ENCODE measurements at places on chromosomes 12 and 14.

- DNase-seq, result no peak
Measured at GRCh38 chr12:131461096-131461495, 249.8 kb upstream of the SFSWAP start.

DNA sequence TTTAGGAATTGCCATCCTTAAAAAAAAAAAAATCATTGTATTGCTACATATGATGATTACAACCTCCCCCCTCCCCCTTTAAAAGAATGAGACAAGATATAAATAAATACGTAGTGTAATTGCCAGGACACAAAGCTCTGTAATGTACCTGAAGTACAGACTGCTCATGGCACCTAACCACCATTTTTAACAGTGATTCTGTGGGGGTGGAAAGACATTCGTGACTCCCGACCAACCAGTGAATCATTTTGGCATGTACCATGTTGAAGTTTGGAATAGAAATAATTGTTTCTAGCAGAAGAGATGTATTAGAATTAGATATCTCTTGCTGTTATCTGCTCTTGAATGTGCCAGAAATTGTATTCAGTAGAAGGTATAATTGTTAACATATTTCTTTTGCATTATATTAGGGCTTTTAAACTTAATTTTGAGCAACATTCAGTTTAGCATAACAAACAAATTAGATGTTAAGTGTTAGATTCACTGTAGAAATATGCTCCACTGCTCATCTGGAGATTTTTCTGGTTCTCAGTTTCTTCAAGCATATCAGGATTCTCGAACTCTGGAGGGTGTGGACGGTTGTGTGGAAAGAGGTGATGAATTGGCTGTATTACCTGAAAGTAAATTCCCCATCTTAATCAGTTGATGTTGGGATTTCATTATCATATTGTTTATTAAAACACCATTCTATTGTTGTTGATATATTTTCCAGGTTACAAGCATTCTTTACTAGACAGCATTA is 31.1 kb downstream of the FRS2 start:
- DNase-seq, result no peak

DNA sequence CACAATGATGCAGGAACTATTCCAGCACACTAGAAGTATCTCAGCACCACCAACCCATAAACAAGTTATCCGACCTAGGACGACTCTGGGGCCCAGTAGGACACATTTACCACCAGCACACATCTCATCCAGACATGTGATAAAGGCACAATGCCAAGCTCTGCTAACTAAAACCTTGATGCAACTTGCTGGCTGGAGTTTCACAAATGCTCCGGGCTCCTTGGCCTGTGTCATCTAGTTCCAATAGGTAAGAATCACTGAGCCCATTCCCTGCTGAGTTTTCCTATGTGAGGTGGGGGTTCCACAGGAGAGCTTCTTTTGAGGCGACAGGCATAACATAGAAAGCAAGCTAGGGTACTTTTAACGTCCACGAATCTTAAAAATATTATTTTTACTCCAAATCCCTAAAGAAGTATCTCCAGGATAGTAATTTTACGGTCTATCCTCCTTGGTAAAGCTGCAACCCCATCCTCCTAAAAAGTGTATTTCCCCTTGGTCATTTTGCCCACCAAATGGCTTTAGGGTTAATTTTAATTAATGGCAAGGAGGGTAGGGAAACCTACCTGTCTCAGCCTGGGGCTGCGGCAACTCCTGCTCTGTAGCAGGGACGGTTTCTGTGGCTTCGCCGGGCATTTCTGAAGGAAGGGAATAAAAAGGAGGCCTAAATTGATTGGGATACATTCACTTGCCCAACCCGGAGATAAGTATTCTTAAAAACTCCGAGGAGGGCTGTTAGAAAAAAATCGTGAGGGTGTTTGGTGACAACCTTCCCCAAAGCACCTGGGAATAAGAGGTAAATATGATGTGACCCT is 1.0 kb downstream of the NACA start:
- DNase-seq, result no peak

DNA sequence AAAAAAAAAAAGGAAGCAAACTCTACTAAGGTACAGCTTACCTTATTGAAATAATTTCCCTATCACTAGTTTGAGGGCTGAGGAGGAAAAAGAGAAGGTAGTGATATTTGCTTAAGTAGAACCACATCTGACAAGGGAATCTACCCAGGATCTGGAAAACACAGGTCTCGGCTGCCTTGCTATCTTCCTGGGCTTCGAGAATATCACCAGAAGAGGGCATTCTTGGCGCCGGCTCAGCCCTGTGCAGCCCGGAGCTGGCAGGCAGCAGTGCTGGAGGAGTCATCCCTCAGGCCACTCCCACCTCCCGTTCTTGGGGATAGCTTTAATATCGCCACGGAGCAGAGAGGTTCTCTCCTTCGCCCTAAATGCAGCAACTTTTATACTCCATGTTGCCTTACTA is 1181.2 kb downstream of the VRK1 start:
- DNase-seq, result peak; percentile 64

- DNase-seq, result no peak
Measured at GRCh38 chr12:104708891-104709290, 249.2 kb downstream of the SLC41A2 start.

GRCh38 chr14:66104486-66104885 is 381.7 kb upstream of the CCDC196 start:
- DNase-seq, result no peak

GRCh38 chr12:109098183-109098604 is 797 bp downstream of the UNG start:
- DNase-seq, result no peak

- DNase-seq, result peak; percentile 26
Measured at GRCh38 chr12:81257947-81258551, 180.2 kb downstream of the ACSS3 start.

DNA sequence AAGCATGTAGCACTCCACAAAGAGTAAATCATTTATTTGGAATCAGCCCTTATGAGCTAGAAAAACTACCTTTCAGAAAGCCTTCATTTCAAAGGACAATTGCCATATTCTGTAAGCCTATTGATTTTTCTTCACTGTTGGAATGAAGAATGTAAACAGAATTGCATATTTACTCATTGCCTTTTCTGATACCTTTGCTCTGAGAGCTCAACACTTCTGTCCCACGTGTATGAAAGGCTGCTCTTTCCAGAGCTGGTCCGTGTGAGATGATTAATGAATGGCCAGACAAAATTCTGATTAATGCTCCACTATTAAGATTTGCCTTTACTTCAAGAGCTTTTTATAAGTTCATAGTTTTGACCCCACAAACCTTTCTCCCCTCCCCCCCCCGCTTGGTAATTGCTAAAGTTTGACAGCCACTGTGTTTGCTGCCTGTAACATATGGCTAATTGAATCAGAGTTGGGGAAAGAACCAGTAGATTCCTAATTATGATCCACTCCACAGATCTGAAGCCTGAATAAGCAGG is 63.0 kb upstream of the PLEKHA5 start:
- no peak for DNase-seq

- no peak for DNase-seq
Measured at GRCh38 chr12:116186482-116187150, 90.9 kb downstream of the MED13L start.

DNA sequence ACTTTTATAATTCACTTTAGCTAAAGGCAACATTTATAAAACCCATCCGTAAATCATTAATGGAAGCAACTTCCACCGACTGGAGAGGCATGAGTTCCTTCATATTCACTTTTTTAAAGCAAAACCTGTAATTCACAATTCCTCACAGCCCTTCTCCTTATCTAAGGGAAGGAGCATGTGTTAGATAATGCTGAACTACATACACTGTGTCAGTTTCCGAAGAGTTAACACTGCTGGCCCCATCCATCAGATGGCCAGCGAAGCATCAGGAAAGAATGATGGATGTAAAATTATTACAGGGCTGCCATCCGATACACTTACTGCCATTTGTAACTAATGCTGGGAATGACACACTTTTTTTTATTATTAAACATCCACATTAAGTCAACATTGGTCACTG is 392.8 kb downstream of the SOX5 start:
- no peak for DNase-seq

GRCh38 chr12:105850103-105850968 is 288.4 kb downstream of the NUAK1 start:
- no peak for DNase-seq

DNA sequence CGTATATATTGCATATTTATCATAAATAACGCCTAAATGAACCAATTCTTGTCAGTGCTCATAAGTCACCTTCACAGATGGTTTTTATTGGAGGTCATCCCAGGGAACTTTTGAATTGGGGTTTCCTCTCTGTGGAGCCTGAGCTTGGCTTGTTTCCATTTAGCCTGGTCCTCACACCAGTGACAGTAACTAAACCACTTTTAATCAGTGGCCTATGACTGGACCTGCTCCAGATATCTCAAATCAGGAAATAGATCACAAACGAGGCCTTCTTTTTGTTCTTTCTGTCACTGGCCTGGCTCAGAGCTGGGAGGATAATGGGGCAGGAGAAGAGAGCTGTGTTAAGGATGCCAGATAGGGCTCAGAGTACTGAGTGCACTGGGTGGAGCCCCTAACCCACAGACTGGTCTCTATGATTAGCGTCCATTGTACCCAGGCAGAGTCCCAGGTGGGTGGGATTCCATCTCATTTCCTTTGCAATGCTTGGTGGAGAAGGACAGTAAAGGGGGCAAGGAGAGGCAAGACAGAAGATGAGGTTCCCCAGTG is 92.4 kb downstream of the NUAK1 start:
- no peak for DNase-seq

GRCh38 chr12:55797068-55797467 is 20.5 kb downstream of the SARNP start:
- DNase-seq, result peak; percentile 11

DNA sequence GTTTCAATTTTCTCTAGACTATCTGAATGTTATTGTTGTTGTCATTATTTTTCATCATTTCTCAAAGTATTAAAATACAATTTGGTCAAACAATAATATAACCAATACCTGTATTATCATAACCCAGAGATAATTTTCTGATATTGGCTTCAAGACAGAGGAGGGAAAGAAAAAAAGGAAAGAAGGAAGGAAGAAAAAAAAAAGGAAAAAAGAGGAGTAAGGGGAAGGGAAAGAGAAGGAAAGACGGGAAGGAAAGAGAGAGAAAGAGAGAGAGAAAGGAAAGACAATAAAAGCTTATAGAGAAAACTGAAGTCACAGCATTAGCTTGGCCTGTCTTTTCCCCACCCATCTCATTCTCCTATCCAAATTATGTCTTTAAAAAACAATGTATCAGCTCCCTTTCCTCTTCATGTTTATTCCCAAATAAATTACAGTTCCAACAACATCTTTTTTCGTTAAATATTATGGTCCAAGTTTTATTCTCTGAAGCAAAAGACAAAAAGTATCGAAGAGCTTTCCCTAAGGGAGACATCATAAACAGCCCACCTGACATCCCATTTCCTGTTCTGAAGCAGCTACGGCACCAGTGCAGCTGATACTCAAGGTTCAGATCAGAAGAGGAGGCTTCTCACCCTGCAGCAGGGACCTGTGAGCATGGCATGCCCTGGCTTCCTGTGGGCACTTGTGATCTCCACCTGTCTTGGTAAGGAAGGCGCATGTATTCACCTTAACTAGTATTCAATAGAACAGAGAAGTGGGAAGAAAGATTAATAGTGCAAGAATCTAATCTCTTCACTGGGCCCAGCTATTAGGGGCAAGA is 308.3 kb downstream of the DAD1 start:
- DNase-seq, result no peak

DNA sequence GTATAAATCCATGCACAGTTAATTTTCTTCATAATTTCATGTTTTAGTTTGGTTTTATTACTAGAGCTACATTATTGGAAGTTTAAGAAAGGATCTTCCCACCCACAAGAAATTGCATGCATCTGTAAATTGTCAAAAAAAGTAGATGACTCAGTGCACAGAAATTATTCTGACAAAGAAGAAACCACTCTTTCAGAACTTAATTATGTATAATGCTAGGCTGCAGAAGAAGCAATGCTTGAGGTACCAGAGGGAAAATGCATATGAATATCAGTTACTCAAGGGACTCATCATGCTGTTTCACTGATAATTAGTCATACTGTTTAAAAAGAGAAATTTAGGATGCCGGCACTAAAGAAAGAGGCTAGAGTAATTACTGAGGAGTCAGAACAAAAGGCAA is 147.0 kb downstream of the SLC16A7 start:
- no peak for DNase-seq

DNA sequence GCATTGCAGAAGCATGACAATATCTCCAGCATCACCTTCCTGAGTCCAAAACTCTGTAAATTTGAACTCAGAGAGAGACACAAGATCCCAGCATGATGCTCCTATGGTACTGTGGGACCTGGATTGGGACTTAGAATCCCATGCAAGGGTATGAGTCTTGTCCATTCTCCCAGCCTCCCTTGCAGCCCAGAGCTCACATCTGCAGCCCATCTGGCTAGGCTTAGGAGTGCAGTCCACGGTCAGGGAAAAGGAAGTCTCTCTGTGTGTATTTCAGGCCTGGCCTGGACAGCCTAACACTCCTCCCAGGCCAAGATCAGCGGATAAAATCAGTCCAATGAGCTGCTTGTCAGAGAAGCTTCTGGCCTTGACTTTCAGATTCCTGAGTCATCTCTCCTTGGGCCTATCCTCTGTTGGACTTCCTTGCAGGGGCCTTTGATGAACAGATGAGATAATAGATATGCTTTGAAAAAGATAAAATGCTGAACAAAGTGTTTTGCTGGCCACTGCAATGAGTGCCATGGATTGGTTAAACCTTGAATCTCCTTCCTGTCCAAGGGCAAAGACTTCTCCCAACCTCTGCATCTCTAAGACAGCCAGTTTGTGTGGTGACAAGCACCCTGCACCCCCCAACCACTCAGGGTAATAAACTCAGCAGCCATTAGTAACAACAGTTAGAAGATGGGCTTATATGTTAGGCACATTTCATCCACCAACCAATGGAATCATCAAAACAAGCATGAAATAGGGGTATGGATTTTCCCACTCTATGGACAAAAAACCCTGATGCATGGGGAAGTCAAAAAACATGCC is 412.8 kb upstream of the TBX3 start:
- DNase-seq, result no peak

DNA sequence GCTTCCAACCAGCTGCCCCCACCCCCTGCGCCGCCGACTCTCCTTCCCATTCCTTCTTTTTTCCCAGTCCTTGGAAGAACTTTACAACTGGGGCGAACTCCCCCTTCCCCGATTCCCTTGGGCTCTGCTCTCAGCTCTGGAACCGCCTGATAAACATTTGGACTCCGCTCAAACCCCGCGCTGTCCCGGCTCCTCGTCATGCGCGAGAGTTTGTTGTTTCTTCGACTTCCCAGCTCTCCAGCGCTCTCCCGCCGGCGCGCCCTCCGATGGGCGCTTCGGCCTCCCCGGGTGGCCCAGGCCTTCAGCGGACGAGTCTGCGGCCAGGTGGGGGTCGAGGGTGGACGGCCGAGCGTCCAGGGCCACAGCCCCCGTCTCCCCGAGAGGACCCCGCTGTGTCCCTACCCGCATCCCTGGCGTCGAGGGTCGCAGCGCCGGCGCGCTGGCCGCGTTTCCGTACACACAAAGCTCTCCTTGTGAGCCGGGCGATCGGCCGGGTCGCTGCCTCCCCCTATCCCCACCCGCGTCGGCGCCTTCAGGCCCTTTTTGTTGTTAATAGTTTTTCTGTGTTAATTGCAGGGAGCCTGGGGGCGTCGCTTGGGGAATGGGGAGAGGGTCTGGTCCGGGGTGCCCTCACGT is 847 bp downstream of the MMP14 start:
- DNase-seq, result no peak

- no peak for DNase-seq
Measured at GRCh38 chr12:16218934-16219751, 58.3 kb downstream of the SLC15A5 start.

GRCh38 chr12:122139266-122139665 is 34.8 kb downstream of the IL31 start:
- DNase-seq, result no peak

GRCh38 chr12:120903412-120904196 is 554 bp downstream of the SPPL3 start:
- peak; percentile 27 for DNase-seq

- no peak for DNase-seq
Measured at GRCh38 chr14:69886453-69887242, 7.4 kb downstream of the SMOC1 start.

Data from endothelial cell (in vitro differentiated cells).